ENCODE measurements at places on chromosomes 16 and 17. TPM values are rescaled to one million over a fixed set of nuclear protein-coding genes. Genes with fewer than 3 reads are reported as not detected.

GRCh38 chr17:1621273-1621954 lies 7.2 kb downstream of the SLC43A2 start:
- DNase-seq, result no peak

GRCh38 chr17:78893684-78894083 lies 9.3 kb downstream of the CEP295NL start:
- no peak for DNase-seq

Gene PYCARD
- total RNA-seq, result 228 TPM

Gene MPDU1
- total RNA-seq, result 130 TPM

Gene CHD9NB
- total RNA-seq, result 3.8 TPM
